ENCODE measurements at places on chromosomes 7 and 10. TPM values are rescaled to one million over a fixed set of nuclear protein-coding genes. Genes with fewer than 3 reads are reported as not detected.
A peak's percentile ranks its signal among the peaks of the same experiment; 100 is the strongest.

- no peak for DNase-seq
These were observed 221.1 kb downstream of the SEMA3E start for GRCh38 chr7:83427884-83428283.

DNA sequence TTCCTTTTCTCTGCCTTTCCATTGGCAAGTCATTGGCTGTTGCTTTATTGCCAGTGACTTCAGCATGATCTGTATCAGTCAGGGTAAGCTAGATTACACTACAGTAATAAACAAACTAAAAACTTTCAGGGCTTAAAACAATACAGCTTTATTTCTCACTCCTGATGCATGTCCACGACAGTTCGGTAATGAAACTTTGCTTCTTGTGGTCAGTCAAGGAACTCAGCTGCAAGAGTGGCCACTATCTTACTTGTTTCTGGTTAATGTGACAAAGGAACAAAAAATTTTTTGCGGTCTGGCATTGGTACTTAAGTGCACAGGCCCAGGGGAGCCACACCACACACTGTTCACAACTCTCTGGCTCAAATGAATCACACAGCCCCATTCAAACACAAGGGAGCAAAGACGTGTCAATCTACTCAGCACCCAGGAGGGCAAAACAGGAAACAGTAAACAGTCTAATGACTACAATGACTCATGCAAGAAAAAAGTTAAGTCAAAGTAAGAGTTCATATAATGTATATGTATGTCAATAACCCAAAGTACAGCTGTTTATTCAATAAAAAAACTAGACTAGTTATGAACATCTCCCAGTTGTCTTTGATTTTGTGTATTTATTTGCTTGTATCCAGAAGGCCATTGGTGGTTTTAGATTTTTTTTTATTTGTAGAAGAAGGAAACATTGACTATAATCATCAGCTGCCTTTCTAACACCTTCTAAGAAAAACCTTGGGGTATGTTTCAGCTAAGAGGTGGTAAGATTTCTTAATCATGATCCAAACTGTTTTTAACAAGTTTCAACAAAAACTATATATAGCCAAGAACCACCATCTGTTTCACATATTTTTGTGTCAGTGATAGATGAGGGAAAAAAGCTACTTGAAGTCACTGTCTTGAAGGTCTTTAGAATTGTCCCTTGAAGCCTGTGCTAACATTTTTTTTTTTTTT, 134.4 kb upstream of the FAM3C start:
- DNase-seq: peak; percentile 99

GRCh38 chr7:39894904-39895303, 55.2 kb upstream of the CDK13 start:
- peak; percentile 32 for DNase-seq

DNA sequence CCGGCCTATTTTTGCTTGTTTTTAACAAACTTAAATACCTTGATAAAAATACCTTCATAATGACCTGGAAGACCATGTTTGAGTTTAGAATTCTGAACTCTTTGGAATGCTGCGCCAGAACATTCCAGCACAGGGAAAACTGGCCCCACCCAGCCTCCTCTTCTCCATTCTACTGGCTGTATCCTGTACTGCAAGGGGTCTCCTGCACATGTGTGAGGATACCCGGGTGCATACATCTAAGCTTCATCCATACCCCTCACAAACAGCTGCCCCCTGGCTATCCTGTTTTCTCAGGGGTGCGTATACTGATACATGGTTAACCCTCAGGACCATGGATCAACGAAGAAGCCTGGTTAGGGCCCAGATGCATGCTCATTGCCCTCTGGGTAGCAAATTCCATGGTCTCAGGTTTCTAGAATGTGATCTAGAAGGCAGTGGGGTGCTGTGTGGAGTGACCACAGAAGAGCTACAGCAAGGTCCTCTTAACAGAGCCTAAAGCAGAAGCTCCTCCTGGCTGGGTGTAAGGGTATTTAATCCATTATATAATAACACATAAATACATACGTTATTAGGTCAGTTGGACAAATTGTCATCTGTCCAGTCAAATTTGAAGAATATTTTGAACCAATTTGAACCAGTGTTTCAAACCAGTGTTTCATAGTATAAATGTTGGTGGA, 26.1 kb downstream of the HACD1 start:
- DNase-seq: peak; percentile 63

DNA sequence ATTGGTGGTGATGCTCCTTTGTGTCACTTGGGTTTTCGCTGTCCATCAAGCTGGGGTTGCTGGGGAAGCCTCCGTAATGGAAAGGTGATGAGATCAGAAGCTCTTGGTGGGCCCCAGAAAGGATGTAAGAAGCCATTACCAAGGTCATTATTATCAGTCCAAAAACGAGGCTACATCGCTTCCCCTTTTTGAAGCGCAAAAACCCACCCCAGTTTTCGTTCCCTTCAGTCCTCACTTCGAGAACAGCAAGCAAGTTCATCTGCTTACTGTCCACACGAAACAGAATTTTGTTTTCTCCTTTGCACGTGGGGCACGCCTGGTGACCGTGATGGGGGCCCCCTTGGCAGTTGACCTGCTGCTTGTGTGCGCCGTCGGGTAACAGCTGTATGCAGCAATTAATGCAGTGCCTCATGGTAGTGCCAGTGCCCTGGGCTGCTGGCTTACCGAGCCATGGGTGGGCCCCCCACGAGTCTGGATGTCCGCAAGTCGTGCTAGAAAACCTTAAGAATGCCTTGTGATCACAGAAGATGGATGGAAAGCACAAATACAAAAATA, 47.5 kb downstream of the CHST15 start:
- no peak for DNase-seq

DNA sequence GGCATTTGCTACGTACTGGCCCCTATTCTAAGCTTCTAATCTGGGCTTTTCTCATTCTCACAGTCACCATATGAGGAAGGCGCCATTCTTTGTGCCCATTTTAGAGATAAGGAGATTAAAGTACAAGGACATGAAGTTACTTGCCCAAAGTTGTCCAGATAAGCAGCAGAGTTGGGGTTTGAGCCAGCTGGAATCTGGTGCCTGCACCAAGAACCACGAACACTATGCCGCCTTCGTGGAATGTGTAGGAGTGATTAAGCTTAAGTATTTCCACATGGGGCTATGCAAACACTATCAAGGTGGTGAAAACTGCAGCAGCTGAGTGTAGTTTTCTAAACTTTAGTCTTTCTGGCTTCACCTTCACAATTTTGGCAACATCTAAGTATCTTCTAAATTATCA, 342.7 kb upstream of the ETV1 start:
- peak; percentile 60 for DNase-seq

DNA sequence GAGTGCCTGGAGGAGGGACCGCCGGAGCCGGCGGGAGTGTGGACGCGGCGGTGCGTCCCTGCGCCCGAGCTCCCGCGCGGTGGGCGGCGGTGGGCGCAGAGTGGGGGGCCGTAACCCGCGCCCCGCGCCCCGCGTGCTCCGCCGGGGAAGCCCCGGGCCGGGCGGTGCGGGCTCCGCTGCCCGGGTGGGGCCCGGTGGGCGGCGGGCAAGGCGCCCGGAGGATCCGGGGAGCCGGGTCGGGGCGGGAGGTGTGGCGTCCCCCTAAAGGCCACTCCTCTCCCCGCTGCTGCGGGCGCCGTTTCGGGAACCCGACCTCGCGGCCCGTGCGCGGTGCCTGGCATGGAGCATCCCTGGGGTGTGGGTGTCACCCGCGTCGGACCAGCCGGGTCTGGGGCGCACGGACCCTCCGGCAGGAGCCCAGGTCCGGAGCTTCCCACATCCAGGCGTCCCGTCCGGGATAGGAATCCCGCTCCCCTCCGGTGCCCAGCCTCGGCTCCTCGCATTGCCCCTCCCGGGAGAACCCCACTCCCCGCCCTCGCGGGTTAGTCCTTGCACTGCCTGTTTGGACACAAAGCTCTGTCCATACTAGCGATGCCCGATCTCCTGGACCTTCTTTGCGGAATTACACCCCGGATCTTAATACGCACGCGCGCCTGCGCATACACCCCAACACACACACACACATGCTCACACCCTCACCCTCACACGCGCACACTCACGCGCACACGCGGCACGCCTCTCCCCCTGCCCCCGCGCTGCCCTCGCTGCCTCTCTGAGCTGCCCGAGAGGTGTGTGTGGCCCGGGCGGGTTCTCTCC, 723 bp downstream of the MTURN start:
- DNase-seq: peak; percentile 75

DNA sequence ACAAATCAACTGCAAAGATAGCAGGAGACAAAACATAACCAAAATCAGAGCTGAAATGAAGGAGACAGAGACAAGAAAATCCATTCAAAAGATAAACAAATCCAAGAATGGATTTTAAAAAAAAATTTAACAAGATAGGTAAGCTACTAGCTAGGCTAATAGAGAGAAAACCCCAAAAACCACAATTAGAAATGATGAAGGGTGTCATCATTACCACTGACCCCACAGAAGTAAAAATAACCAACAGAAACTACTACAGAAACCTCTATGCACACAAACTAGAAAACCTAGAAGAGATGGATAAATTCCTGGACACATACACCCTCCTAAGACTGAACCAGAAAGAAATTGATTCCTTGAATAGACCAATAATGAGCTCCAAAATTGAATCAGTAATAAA, 117.6 kb downstream of the DNAJC1 start:
- no peak for DNase-seq

- no peak for DNase-seq
These were observed 105.9 kb upstream of the RHEB start for GRCh38 chr7:151625606-151626005.

GRCh38 chr10:114607358-114607998, 50.6 kb downstream of the ABLIM1 start:
- DNase-seq: peak; percentile 40

DNA sequence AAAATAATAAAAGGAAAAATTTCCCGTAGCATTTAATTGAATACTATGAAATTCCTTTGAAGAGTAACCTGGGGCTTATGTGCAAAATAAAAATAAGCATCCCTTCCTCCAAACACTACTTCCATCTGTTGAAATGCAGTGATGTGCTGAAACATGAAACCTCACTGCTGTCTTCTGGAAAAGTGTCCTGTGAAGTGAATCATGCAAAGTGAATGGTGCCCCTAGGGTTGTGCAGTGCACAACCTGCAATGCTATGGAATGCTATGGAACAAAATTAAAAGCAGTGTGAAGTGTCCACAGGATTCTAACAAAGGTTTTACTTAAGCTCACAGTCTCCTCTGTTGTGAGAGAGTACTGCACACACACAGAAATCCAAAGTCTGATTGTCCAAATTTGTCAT, 480.9 kb downstream of the ETV1 start:
- DNase-seq: no peak

DNA sequence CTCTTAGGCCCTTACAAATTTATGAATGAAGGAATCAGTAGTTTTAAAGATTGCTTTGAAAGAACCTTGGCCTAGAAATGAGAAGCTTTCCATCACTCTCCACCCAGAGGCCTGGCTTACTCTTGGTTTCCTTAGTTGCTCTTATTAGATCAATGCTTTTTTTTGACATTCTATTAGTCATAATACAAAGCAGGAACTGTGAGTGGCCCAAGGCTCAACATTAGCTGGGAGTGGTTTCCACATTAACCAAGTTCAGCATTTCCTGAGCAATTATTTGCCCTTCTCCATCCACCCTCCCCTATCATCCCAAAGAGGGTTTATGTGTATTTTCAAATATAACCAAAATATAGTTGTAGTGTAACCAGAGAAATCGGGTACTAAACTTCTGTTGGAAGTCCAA, 103.4 kb upstream of the FAM204A start:
- no peak for DNase-seq

GRCh38 chr10:37754538-37755323, 102.7 kb downstream of the ZNF248 start:
- DNase-seq: peak; percentile 20

GRCh38 chr7:139739863-139740597, 37.8 kb downstream of the HIPK2 start:
- DNase-seq: no peak

- no peak for DNase-seq
These were observed 170.8 kb upstream of the CDCA7L start for GRCh38 chr7:22116451-22117030.

- DNase-seq: no peak
These were observed 5.7 kb downstream of the UPK3B start for GRCh38 chr7:76515999-76516443.

DNA sequence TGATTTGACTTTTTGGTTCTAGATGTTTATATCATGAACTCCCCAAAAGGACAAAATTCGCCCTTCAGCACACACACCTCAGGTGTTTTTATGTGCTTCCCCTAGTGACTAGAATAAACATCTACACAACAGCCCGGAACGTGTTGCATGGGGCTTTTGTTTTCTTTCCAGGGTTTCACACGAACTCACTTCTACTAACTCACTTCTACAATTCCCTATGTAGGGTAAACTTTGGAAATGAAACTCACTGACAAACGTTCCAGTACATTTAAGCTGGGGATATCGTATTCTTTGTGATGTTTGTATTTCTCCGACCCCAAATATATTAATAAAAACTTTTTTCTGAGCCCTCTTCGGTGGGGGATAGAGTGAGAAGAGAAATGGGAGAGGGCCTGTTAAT, 1.4 kb downstream of the TRA2A start:
- DNase-seq: peak; percentile 33

SLC18A3 gene
- not detected for total RNA-seq

PLCE1 gene
- total RNA-seq: 4.2 TPM

OLAH gene
- not detected for total RNA-seq

TCERG1L gene
- not detected for total RNA-seq

MRPS17 gene
- total RNA-seq: 9.0 TPM

PURB gene
- total RNA-seq: 27.2 TPM

CUZD1 gene
- 1.4 TPM for total RNA-seq

FOXI2 gene
- total RNA-seq: not detected

BMPER gene
- total RNA-seq: 157 TPM

ANKRD2 gene
- 0.27 TPM for total RNA-seq

Data from fibroblast of the aortic adventitia (primary cell).